ENCODE measurements at places on chromosomes 5 and 9.

DNA sequence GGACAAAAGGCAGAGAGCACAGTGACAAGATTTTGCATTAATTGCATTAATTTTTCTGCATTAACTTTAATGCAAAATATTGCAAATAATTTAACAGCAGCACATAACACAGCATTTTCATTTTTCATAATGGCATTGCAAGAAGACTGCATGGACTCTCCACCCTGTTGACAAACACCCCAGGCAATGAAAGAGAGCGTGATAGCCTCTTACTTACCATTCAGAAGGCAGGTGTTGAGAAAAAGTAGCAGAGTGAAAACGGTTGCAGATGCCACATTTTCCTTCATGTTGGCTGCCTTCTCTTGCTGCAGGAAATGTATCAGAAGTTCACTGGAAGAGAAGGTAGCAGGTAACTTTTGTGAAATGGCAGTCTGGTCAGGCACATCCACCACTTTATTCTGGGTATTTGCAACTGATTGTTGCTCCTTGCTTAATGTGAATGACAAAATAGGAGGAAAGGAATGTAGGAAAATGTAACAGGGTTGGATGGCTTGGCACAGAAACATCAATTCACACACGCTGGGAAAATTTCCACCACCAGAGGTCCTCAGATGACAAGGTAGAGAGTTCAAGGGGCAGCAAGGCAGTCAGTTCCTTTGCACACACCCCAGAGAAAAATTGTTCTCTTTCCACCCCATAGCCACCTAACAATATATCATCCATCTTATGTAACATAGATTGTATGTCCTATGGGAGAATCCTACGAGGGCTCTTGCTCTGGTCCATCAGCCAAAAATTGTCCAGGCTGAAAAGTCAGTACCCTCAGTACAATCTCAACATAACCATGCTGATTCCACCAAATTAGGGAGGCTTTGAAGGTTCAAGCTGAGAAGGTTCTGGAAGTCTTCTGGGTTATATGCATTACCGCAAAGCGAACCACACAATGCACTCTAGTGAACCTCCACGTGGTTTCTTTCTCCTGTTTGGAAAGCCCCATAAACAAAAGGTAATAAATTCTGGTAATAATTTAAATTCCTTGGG, 41.9 kb upstream of the AGXT2 start:
- no peaks in the 10 kb centered on the region for H3K27me3 ChIP-seq
- DNase-seq, result no peak
- H3K4me1 ChIP-seq, result no peaks in the 10 kb centered on the region
- no peak overlapping the region for H3K4me3 ChIP-seq

GRCh38 chr5:90131383-90132133, 278.0 kb downstream of the CETN3 start:
- no peak for DNase-seq
- peaks cover 14% of the 10 kb centered on the region for H3K4me1 ChIP-seq
- H3K27ac ChIP-seq, result no peak overlapping the region
- H3K27me3 ChIP-seq, result no peaks in the 10 kb centered on the region
- no peak overlapping the region for H3K4me3 ChIP-seq

DNA sequence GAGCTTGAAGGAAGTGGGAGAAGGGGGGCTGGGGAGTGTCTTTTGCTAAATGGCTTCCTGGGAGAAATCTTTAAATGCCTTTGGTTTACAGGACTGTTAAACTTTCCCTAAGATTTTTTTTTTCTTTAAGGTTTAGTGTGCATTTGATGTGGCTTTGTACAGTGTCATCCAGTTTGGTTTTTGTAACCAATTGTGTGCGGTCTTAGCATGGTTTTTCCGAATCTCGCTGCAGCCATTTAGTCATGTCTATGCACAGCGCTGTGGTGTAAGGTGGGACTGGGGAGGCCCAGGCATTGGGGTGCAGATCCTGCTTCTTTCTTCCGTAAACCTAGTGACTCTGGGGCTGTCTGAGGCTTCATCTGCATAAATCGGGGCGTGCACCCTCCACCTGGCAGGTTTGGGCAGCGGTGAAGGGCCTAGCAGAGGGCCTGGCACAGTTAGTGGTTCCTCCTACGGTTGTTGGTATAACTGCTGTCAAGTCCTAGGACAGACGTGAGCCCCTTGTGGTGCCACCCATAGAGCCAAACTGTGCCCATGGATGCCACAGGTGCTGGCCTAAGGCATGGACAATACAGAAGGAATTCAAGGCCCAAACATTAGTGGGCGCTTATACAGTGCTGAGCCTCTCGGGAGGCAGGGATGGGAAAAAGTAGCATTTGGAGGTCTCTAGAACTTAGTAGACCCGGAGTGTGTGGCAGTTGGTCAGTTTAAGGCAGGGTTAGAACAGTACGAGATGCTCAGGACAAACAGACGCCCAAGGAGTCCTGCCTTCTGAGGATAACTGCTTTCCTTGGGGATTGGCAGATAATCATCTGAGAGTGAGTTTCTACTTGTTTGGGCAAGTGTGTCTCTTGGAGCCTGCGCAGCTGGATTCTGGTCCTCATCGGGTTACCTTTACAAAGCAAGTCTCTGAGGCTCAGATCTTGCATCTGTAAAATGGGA, 1.5 kb downstream of the PRRC2B start:
- no peaks in the 10 kb centered on the region for H3K27me3 ChIP-seq
- peaks cover 61% of the 10 kb centered on the region for H3K4me1 ChIP-seq
- peak overlapping the region; percentile 77 for H3K4me3 ChIP-seq
- no peak for DNase-seq

- peak; percentile 58 for DNase-seq
- peaks cover 19% of the 10 kb centered on the region for H3K4me1 ChIP-seq
- H3K36me3 ChIP-seq, result peaks cover 4% of the 10 kb centered on the region
- H3K4me3 ChIP-seq, result peak overlapping the region; percentile 72
- H3K27ac ChIP-seq, result peak overlapping the region; percentile 76
- no peaks in the 10 kb centered on the region for H3K27me3 ChIP-seq
Observed at GRCh38 chr5:93583768-93584595, 960 bp downstream of the NR2F1 start.

DNA sequence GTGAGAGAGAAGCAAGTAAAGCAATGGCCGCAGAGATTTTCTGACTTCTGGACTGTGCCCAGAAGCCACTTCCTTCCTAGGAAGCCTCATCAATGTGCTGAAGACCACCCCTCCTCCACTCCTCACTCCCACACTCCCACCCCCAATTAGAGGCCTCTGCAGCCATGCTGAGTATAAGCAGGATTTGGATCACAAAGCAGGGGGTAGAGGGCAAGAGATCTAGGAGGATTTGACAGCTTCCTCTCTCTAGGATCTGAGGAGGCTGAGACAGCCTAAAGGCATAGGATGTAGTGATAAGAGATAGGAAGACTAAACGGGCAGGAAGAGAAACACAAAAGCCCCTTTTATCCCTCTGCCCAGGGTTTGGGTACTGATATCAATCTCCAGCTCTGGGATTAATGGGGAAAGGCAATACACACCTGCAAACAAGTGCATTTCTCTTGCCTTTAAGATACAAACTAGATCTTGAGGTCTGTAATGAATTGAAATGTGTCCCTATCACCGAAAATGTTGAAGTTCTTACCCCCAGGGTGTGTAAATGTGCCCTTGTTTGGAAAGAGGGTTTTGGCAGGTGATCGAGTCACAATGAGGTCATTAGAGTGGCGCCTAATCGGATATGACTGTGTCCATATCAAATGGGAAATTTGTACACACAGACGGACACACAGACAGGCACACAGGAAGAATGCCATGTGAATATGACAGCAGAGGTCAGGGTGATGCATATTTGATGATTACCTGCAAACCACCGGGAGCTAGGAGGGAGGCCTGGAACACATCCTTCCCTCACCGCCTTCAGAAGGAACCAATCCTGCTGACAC, 28.5 kb downstream of the KCNV2 start:
- no peak overlapping the region for H3K4me3 ChIP-seq
- no peaks in the 10 kb centered on the region for H3K36me3 ChIP-seq
- no peak overlapping the region for H3K27ac ChIP-seq
- H3K4me1 ChIP-seq, result no peaks in the 10 kb centered on the region

GRCh38 chr5:151283120-151283825, 20.3 kb downstream of the SLC36A3 start:
- no peak overlapping the region for H3K4me3 ChIP-seq
- no peak for DNase-seq
- no peaks in the 10 kb centered on the region for H3K36me3 ChIP-seq
- no peaks in the 10 kb centered on the region for H3K27me3 ChIP-seq
- no peaks in the 10 kb centered on the region for H3K4me1 ChIP-seq
- H3K27ac ChIP-seq, result no peak overlapping the region

DNA sequence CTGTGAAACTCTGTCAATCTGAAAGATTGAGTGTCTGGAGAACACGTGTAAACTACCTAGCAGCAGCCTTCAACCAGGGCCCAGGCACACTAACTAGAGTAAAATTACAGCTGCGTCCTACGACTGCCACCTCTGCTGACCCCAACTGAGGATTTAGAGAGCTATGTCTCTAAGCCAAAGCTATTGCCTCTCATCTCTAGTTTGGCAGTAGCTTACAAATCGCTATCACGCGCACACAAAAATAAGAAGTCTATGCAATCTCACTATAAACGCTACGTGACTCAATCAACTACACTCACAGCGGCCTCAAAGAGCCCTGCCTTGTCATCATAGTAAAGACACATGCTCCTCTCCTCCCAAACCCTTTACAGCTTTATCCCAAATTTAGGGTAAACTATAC, 8.7 kb downstream of the PPP6C start:
- no peak for DNase-seq
- H3K36me3 ChIP-seq, result no peaks in the 10 kb centered on the region
- no peaks in the 10 kb centered on the region for H3K4me1 ChIP-seq
- H3K27ac ChIP-seq, result peak overlapping the region; percentile 57

DNA sequence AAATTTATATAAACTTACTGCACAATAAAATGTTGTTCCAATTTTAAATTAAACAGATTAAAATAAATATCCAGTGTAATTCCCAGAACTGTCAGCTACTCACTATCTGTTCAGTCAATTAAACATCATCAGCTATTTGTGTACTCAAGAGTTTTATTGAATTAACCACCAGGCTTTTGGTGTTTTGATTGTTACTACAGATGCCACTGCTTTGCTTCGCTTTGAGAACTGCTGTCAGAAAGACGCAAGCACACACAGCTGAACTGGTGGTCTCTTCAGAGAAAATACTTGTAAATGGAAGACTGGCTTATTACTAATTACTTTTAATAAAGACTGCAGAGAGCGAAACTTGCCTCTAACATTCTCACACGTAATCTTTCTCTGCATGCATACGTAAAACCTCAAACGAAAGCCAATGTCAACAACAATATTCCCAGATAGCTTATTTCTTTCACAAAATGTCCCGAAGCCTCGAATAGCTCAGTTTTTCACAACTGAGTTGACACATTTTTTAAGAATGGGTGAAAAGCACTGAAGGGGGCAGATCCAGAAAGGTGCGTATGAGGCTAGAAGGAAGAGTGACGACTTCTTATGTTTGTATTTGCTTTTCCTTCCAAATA, 259.6 kb upstream of the RPS23 start:
- no peak overlapping the region for H3K4me3 ChIP-seq
- DNase-seq, result no peak
- no peaks in the 10 kb centered on the region for H3K36me3 ChIP-seq
- H3K27me3 ChIP-seq, result no peaks in the 10 kb centered on the region
- no peak overlapping the region for H3K27ac ChIP-seq
- no peaks in the 10 kb centered on the region for H3K4me1 ChIP-seq

- DNase-seq, result no peak
- no peaks in the 10 kb centered on the region for H3K36me3 ChIP-seq
- peak overlapping the region; percentile 62 for H3K27ac ChIP-seq
- no peak overlapping the region for H3K4me3 ChIP-seq
- H3K4me1 ChIP-seq, result no peaks in the 10 kb centered on the region
- no peaks in the 10 kb centered on the region for H3K27me3 ChIP-seq
Observed at GRCh38 chr5:82734347-82734746, 342.8 kb downstream of the TMEM167A start.

All from right atrium auricular region (tissue), 2 donors.